ENCODE measurements at places on chromosomes 12 and 14.

DNA sequence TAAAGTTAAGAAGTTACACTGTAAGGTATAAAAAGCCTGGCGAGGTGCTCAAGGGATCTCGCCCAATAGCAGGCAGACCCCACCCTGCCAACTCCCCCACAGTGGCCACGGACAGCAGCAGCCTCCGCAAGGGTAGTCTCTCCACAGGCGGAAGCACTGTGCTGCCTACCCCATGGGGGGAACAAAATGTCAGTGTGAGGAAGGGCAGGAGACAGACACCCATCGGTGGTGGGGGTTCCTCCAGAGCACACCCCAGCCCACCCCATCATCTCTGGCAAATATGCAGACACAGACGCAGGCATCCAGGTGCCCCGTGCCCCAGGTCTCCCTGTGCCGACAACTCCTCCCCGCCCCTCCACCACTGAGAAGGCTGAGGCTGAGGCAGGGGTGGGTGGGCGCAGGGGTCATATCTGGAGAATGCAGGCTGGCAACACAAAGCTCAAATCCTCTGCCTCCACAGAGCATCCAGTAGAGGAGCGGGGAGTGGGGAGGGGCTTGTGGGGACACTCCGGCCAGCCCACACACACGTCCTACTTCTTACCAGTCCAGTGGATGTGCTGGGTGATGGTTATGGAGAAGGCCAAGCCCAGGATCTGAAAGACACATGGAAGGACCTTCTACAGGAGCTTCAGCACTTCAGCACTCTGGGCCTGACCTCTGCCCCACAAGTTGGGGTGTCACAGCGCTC lies 68.3 kb upstream of the DDX11 start:
- no peak for DNase-seq

DNA sequence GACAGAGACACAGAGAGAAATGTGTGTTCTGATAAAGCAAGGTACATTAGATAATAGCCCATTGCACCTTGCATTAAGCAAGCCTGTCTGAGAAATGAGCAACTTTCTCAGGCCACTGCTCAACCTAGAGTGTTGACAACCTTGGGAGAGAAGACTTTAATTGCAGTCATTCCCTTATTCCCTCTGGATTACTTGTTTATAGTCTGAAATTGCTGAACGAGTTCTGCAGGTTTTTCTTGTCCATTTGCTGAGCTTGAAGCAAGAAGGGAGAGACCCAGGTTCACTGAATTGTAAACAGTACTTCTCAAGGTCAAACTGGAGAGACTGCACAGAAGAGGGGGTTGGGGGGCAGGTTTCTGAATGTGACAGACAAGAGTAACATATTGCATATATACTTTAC lies 159.4 kb upstream of the PLEKHG7 start:
- no peak for DNase-seq

GRCh38 chr12:95790917-95791849 lies 619 bp upstream of the NTN4 start:
- no peak for DNase-seq

GRCh38 chr12:70443062-70443673 lies 77.1 kb downstream of the KCNMB4 start:
- DNase-seq: no peak

DNA sequence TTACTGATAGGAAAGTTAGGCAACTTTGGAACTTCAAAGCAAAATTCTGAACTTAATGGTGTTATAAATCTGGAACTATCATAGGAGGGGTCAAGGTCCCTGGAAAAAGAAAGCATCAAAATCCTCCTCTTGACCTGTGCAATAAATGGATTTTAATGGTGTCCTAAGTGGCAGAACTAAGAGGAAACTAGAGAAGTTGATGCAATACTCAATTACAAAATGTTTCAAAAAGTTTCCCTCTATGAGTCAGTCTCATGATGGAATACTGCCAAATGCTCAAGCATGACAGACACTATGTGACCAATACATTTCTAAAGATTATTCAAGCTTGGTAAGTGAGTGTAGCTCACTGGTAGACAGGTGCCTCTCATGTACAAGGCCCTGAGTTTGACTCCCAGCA lies 47.7 kb upstream of the ERGIC2 start:
- peak; percentile 34 for DNase-seq

DNA sequence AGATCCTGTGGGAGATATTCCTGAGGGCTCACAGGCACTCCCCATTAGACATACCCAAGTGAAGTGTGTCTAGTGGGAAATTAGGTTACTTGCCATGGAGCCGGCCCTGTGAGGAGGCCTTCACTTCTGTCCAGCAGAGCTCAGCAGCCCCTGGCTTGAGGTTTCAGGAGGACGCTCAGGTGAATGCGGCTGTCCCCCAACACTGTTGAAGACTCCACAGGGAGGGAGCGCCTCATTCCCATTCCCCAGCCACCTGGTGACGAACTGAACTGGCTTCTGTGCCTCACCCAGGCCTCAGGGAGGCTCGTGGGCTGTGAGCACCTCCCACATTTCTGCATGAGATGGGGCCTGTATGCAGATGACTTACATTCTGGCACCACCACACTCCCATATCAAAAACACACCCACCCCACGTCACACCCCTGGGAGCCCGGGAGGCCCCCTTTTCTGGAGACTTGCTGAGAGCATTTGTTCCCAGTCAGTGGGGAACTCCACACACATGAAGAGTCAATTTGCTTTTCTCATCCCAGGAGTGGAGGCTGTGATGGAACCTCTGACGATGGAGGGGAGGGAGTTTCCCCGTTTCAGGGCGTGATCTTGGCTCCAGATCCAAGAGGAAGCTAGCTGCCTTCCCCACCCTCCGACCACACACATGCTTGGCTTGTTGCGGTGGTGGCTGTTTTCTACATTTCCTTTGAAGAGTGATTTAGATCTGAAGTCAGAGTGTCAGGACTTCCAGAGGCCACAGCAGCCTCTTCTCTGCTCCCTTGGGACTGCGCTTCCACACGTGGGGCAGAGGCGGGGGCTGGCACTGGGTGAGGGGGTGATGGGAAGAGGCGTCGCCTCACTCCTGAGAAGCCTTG lies 120.7 kb downstream of the ADGRD1 start:
- no peak for DNase-seq

DNA sequence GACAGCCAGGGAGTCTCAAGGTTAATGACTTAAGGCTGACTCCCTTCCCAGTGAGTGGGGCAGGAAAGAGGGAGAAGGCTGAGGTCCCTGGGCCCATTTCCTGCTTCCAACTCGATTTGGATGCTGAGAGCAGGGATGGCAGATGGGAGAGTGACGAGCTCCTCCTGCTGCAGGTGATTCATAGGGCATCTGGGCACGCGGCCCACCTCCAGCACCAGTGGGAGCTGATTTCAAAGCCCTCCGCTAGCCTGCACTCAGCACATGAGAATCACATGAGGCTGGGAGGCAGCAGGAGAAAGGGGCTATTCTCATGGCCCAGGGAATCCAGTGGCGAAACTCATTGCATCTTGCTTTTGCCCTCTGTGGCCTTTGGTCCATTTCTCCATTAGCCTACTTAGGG lies 90.8 kb downstream of the SSPN start:
- DNase-seq: no peak

GRCh38 chr12:29754235-29755189 lies 29.2 kb downstream of the TMTC1 start:
- DNase-seq: no peak

DNA sequence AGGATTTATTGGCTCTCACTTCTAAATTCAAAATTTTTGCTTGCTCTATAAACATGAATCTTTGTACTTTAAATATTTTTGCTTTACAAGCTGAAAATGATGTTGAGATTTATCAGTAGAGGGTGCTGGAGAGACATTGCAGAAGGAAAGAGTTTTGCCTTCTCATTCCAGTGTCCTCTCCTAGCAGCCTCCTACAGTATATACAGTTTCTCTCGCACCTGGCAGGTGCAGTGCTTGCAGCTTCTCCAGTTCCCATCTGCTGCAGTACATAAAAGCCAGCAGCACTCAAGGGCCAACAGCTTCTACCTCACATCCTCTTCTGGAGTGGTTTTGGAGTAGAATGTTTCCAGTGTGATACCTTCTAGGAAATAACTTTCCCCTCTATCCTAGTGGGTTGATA lies 601.8 kb upstream of the ATXN7L3B start:
- no peak for DNase-seq

GRCh38 chr12:10652192-10652591 lies 21.7 kb downstream of the STYK1 start:
- no peak for DNase-seq

GRCh38 chr14:22656226-22656625 lies 12.1 kb upstream of the OR6J1 start:
- DNase-seq: no peak

GRCh38 chr12:104957719-104958000 lies 430 bp downstream of the SLC41A2 start:
- no peak for DNase-seq

DNA sequence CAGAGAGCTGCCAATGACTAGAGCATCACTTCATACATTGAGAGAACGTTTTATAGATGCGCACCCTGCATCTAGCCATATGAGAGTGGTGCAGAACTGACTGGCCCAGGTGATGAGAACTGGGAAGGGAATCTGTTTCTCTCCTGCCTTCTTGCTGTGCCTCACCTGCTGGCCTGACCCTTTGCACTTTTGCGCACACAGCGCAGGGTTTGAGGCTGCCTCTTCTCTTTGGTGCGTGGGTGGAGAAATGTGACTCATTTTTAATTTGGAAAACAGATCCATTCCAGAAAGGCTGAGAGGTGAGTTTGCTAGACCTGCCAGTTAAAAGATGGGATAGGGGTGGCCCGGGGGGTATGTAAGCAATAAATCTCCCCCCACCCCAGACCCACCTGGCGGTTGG lies 453 bp upstream of the ESRRB start:
- no peak for DNase-seq

DNA sequence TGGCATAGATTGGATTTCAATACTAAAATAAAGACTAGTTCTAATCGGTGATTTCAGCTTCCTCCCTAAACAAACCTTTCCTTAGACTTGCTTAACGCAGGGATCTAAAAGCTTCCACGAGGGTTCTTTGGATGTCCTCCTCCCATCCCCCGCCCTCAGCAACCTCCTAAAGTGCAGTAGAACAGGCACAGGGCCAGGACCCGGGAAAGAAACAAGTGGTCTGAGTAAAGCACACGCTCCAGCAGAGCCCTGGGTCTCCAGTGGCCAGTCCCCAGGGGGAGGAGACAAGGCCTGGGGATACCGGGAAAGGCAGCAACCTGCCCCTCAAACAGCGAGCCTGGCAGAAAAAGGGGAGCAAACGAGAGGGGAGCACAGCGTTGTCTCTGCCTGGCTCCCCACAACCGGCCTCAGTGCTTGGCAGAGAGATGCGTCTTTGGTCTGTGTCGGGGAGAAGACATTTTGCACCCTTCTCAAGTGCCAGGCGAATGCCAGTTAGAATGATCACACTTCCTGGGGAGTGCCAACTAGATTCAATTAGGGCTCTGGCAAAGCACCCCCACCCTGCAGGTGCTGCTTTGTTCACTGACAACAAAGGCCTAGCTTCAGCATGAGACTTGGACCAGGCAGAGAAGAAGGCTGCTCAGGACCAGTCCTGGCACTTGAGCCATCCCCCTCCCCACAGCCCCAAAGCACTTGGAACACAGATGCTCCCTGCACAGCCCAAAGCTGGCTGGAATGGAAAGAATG lies 17.1 kb upstream of the SLC6A12 start:
- DNase-seq: no peak

DNA sequence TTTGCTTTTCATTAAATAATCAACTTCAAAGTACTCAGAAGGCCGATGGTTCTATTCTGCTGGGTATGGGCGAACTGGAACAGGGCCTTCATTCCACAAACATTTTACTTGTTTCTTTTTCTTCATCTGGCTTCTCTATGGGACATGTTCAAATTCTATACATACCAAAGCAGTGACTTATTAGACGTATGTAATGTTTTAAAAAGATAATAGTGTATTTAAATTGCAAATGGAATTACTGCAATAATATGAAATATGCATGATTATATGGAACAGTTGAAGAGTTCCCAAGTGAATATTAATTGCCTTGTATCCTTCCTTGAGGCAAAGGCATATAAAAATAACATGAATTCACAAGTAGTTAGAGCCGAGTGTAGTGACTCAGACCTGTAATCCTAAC lies 75.5 kb downstream of the FAR2 start:
- no peak for DNase-seq

GRCh38 chr12:10052193-10052913 lies 21.9 kb downstream of the CLEC9A start:
- DNase-seq: peak; percentile 26

- DNase-seq: peak; percentile 11
These were observed 211.1 kb upstream of the RGS6 start for GRCh38 chr14:71720978-71721624.

DNA sequence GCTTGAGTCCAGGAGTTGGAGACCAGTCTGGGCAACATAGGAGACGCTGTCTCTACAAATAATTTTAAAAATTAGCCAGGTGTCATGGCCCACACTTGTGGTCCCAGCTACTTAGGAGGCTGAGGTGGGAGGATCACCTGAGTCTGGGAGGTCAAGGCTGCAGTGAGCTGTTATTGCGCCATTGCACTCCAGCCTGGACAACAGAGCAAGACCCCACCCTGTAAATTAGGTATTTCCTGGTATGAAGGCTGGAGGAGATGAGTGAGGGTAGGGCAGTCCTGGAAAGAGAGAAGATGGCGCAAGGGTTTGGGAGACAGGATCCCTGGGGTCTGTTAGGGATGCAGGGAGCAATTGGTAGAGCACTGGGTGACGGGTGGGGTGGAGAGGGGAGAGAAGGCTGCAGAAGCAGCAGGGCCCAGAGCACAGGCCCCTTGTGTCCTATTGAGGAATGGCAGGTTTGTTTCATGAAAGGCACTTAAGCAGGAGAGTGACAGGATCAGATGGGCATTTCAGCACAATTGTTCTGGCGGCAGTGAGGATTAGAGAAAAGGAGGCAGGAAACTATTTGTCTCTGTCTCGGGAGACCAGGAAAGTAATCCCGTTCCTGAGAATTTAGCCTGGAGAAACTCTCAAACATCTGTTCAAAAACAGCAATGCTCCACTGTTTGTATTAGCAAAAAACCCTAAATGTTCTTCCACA lies 47.2 kb upstream of the KTN1 start:
- no peak for DNase-seq

DNA sequence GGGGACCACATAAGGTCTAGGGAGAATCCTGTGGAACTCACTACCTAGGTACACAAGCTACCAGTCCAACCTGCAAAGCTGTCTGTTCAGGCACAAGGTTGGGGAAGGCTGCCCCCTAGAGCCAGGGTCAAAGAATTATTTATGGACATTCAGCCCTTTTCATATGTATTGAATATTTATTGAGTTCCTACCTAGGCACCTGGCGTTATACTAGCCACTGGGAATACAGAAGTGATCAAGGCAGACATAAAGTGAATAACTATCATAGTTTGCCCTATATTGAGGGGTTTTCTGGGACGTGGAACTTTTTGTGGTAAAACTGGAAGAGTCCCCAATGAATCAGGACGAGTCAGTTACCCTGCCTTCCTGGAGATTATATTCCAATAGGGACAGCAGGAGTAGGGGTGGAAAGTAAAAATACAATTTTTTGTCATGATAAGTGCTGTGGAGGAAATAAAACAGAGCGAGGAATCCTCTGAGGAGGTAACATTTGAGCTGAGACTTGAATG lies 5.8 kb upstream of the SLC48A1 start:
- no peak for DNase-seq

GRCh38 chr14:89407856-89408255 lies 9.2 kb downstream of the FOXN3 start:
- no peak for DNase-seq

DNA sequence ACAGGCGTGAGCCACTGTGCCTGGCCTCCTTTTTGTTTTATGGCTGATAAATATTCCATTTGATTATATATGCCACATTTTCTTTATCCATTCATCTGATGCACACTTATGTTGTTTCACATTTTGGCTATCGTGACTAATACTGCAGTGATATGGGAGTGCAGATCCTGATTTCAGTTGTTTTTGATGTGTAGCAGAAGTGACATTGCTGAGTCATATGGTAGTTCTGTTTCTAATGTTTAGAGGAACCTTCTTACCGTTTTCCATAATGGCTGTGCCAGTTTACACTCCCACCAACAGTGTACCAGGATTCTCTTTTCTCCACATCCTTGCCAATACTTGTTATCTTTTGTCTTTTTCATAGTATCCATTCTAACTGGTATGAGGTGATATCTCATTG lies 235.9 kb downstream of the ERC1 start:
- no peak for DNase-seq

Data from GM12878 (cell line).